ENCODE measurements at places on chromosomes 4 and X. TPM values are rescaled to one million over a fixed set of nuclear protein-coding genes. Genes with fewer than 3 reads are reported as not detected.

DNA sequence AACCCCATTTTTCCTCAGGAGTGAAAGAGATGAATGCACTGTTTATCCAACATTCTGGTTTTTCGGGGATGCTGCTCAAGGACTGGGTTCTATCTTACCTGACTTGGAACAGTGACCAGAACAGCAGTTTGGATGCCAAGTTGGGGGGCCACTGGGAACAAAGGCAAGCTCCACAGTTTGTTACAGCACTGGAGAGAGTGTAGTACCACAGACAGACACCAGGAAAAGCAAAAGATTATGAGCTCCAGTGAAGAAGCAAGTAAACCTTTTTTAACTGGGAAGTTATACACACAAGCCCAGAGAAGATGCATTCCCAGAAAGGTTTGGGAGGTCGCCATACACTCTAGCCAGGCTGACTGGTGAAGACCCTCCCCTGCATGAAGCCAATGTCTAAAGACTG lies 13.6 kb downstream of the C4orf36 start:
- DNase-seq = no peak

DNA sequence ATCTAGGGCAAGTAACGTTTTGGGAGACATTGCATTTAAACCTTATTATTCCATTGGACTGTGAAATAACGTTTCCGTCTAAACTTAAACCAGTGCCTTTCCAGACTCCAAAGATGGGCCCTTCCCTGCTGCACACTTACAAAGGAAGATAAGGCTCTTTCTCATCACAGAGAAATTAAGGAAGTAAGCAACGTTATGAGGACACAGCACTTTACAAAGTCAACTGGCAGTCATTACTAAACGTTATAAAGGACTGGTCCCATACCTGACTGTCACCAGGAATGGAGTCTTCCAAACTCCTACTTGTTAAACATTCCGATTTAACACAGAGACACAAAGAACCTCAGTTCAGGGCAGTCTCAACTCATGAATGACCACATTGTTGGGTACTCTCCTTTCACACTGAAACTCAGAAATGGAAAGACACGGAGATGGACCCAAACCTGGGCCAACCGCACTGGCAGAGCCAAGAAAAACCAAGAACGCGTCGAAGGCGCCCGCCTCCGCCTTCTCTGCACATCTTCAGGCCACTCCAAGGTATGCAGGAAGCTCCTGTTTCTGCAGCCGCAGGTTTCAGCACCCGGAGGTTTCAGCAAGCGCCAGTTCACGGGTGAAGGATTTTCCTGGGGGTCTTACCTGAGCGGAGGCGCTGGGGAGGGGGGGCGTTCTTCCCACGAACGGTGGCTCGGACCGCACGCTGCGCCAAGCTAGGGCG lies 670 bp downstream of the PAPSS1 start:
- peak; percentile 62 for DNase-seq

The CD38 gene
- not detected for total RNA-seq

The CT45A10 gene
- not detected for total RNA-seq

The SSX2B gene
- not detected for total RNA-seq
